ENCODE measurements at places on chromosomes 1 and 21.

DNA sequence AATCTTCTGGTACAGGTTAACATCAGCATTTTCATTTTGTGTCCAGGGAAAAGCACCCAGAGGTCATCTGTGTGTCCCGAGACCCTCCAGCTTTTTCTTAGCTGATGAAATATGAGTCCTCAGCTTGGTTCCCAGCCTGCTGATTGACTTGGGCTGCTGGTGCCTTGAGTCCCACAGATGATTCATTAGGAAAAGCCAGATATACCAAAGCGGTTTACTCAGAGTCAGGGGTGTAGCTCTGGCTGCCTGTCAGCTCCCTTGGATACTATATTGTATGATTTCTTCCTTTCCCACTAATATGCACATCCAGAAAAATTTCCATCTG is 43.7 kb upstream of the MAB21L3 start:
- peak; percentile 2 for DNase-seq

DNA sequence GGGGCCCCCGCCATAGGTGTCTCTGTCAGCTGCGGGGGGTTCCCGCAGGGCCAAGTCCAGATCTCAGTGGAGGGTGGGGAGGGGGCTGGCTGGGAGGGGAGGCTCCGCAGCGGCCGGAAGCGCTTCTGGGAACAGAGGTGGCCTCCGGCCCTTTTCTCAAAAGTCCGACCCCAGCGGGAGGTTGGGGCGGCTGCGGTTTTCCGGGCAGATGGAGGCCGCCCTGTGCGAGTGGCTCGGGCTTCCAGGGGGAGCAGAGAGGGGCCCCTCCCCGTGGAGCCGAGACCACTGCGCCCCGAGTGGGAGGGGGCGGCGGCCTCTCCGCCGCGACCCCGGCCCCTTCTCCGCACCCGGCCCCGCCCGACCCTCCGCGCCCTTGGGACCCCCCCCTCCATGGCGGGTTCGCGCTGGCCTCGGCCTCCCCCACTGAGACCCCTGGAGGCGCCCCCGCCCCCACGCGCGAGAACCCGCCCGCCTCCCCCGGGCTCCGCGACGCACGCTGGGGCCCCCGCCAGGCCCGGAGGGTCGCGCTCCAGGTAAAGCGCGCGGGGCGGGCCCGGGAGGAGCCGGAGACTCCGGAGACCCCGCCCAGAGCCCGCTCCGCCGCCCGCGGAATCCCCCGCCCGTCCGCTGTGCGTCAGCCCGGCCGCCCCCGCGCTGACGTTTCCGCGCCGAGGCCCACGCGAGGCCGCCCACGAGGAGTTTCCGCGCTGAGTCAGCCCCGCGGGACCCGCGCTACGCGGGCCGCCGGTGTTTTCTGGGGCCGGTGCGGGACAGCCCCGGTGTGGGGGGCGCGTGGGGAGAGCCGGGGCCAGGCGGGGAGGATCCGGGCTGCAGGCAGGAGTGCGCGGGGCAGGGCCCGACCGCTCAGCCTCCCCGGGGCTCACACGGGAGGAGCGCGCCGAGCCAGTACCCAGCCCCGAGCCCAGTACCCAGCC is 5.2 kb downstream of the TNFRSF18 start:
- DNase-seq, result peak; percentile 45

GRCh38 chr1:235423214-235423652 is 56.0 kb downstream of the TBCE start:
- no peak for DNase-seq

DNA sequence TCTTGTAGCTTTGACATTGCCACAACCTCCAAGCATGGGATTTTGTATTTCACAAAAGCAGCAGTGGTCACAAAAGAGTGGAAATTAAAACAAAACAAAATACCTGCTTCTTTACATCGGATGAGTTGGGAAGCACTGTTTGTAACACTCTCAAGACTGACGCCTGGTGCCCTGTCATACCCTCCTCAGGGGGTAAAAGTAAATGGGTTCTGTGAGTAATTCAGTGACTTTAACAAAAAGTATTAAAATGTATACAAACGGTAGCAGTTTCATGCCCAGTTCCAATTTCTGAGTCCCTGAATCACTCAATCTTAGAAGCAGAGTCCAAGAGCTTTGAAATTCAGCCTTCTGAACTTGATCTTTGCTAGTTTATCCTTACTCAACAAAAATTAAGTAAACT is 152.5 kb downstream of the TIAM1 start:
- DNase-seq, result no peak

- no peak for DNase-seq
Measured at GRCh38 chr1:14363707-14364413, 234.6 kb upstream of the KAZN start.

DNA sequence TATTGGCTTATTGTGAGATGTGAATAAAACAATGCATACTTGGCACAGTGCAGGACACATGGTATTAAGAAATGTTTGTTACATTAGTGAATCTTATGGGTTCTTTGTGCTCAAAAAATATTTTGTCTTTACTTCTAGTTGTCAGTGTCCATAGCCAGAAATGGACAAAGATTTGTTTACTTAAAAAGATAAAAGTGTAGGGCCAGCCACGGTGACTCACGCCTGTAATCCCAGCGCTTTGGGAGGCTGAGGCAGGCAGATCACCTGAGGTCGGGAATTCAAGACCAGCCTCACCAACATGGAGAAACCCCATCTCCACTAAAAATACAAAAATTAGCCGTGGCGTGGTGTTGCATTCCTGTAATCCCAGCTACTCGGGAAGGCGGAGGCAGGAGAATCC is 654.6 kb upstream of the NEGR1 start:
- no peak for DNase-seq
